Tongue (tissue), 3 donors: ENCODE measurements at places on chromosomes 3 and 15. TPM values are rescaled to one million over a fixed set of nuclear protein-coding genes. Genes with fewer than 3 reads are reported as not detected.
A peak's percentile ranks its signal among the peaks of the same experiment; 100 is the strongest.

GRCh38 chr3:15325228-15325627, 7.2 kb downstream of the SH3BP5 start:
- no peak for DNase-seq

DNA sequence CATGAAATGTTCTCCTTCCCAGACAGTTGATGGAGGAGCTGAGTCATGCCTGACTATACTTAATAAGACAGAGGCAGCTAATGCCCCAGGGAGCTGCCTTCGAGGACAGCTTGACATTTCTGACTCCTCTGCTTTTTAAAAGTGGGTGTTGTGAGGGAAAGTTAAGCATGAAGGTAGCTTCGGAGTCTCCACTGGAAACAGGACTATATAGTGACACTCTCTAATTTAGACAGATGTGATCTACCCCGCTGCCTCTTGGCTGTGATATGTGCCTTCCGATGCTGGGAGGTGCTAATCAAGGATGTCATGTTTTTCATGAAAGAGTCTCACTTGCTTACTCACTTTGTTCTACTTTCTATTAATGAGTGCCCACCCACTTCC, 72.7 kb downstream of the IL1RAP start:
- DNase-seq, result no peak

GRCh38 chr3:141646760-141647561, 91.1 kb upstream of the RNF7 start:
- DNase-seq, result peak; percentile 55

DNA sequence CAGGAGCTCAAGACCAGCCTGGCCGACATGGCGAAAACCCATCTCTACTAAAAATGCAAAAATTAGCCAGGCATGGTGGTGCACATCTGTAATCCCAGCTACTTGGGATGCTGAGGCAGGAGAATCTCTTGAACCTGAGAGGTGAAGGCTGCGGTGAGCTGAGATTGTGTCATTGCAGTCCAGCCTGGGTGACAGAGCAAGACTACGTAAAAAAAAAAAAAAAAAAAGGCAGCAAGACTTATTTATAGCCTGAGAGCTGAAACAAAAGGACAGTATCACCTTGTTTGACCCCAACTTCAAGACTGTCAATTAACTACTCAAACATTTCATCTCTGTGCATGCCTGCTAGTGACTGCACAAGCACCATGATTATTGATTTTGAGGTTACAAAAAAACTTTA, 478.9 kb upstream of the GBE1 start:
- no peak for DNase-seq

- DNase-seq, result peak; percentile 83
These were observed 153.6 kb downstream of the TNIK start for GRCh38 chr3:171306631-171307030.

- no peak for DNase-seq
These were observed 36.9 kb upstream of the CMSS1 start for GRCh38 chr3:99780749-99781148.

- no peak for DNase-seq
These were observed 57.5 kb downstream of the TPRG1 start for GRCh38 chr3:189229196-189229828.

GRCh38 chr3:43709022-43709421, 18.3 kb downstream of the ABHD5 start:
- DNase-seq, result no peak

- DNase-seq, result no peak
These were observed 181.3 kb upstream of the WNT5A start for GRCh38 chr3:55668359-55668758.

The LINGO1 gene
- 2.9 TPM for total RNA-seq

The AP3B2 gene
- total RNA-seq, result 1.3 TPM
